ENCODE measurements at places on chromosomes 16 and 17.

- DNase-seq, result no peak
Observed at GRCh38 chr16:68072038-68072695, 13.0 kb upstream of the NFATC3 start.

- DNase-seq, result no peak
Observed at GRCh38 chr17:35256629-35257028, 13.8 kb downstream of the SLFN5 start.

DNA sequence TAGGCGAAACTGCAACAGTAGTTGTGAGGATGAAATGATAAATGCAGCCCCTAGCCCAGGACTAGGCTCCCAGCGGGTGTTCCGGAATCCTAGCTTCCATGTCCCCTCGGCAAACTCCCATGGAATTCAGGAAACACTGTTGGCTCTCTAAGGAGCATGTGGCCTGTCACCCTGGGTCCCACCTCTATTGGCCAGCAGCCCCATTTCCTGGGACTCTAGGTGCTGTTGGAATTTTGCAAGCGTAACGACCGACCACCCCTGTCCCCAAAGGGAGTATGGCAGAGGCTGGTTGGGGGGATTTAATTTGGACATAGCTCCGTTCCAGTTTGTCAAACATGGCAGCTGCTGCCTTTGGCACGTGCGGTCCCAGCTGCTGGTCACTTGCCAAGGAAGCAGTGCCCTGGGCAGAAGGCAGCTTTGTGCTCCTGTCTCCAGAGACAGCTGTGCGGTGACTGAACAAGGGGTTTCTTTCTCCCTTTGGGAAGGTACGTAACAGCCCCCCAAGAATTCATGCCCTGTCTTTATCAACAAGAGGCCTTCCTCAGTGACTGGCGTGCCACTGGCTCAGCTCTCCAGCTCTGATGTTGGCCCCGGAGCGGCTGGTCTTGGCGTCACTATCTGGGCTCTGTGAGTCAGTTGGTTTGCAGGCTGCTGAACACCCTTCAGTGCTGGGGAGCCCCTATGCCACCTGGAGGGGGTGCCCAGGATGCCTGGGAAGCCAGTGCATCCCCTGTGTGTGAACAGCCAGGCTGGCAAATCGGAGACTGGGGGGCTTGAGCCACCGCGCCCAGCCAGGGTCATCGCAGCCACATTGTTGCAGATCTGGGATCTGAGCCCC is 235.2 kb upstream of the TNRC6C start:
- peak; percentile 70 for DNase-seq

DNA sequence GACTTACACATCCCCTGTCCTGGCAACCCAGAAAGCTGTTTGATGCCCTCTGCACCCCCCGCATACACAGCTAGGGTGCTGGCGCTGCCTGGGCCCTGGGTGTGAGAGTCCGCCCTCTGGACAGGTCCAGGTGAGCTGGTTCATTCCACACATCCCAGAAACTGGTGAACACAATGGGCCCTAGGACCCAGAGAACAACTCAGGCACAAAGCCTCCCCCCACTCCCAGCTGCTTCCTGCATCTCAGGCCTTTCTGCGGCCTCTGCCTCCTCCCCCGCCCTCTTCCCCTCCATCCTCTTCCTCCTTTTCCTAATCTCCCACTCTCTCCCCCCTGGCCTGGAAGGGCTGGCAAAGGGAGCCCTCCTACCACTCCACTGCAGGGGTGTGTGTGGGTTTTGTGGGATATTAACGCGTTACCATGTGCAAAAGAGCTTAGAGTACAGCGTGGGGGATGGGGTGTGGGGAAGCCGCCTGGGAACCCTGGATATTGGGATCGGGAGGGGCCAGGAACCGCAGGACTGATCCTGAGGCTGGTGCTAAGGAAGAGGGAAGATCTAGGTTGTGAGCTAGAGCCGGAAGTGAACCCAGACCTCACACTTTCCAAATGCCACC is 1.6 kb upstream of the PPP1R9B start:
- no peak for DNase-seq

- no peak for DNase-seq
Observed at GRCh38 chr17:46191322-46192188, 1.7 kb downstream of the KANSL1 start.

GRCh38 chr17:42289611-42290181 is 1.4 kb downstream of the STAT5A start:
- no peak for DNase-seq

- no peak for DNase-seq
Observed at GRCh38 chr17:67136191-67137025, 92.1 kb downstream of the CACNG1 start.

- DNase-seq, result no peak
Observed at GRCh38 chr17:49575679-49576087, at the start of gene NXPH3. TSS of gene NXPH3 (plus strand) at chr17:49575871. CDS start at chr17:49576220, 349 bp downstream.

DNA sequence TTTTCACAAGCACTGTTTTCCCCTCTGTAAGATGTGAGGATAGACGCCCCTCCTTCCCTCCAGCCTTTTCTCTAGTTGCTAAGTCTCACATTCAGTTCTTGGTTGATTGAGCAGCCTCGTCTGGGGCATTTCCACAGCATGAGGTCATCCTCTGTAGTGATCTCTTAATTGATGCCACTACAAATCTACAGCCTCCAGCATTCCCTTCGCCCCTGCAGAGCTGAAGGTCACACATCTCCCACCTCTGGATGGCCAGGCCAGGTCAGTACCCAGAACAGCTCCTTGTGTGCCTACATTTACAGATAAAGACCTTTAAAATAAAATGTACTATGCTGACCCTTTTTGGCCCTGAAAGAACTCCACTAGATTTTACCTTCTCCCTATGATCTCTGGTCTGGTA is 32.5 kb upstream of the CDH11 start:
- DNase-seq, result no peak

- DNase-seq, result no peak
Observed at GRCh38 chr17:14922411-14922810, 342.7 kb downstream of the PMP22 start.

DNA sequence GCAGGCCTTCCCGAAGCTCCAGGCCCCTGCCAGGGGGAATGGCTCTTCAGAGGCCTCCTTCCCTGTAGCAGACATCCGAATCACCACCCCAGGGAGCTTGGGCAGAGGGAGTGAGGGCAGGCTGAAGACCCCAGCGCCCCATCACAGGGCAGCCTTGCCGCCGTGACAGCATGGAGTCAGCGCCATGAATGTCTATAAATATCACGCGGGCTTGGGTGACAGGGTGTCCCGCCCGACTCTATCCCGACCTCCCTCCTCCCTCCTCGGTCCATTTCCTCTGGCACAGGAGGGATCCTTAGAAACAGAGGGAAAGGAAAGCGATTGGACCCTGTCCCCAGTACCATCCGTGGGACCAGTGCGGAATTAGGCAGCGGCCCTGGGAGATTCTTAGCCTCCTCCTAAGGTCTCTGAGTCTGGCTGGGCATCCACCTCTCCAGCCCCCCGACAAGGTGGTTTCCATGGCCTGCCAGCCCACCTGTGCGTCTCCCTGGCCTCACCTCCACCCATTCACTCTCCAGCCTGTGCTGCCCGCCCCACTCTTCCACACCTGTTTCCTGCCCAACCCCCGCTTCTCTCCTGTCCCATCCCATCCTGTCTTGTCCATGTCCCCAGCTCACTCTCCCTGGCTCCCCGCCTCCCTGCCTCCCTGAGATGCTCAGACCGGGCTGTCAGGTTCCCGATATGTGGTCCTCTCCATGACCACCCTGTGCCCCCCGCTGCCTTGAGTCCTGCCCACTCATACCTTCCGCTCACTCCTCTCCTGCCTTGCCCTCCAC is 5.1 kb downstream of the ATP2A1 start:
- DNase-seq, result no peak

- DNase-seq, result no peak
Observed at GRCh38 chr16:28826141-28826540, 3.3 kb downstream of the ATXN2L start.

- DNase-seq, result no peak
Observed at GRCh38 chr16:35559911-35560636, 2100.7 kb downstream of the TP53TG3F start.

- DNase-seq, result no peak
Observed at GRCh38 chr17:285751-286422, 66.7 kb downstream of the RPH3AL start.

- no peak for DNase-seq
Observed at GRCh38 chr17:35241520-35241919, 1.4 kb upstream of the SLFN5 start.

DNA sequence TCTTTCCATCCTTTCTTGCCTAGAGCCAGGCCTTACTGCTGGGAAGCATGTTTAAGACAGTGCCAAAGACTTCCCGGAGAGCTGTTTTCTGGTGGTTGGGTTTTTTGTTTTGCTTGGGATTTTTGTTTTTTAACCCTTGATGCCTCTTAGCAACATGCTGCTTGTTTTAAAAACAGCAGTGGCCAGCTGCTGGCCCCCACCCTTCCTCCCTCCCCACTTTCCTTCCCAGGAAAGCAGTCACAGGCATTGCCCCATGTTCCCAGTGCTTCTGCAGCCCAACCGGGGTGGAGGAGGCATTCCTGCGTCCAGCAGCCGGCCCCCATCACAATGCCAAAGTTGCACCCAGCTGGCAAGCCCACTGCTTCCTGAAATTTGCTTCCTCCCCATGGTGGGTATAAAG is 12.6 kb downstream of the TMEM132E start:
- no peak for DNase-seq

- no peak for DNase-seq
Observed at GRCh38 chr16:9327253-9327652, 235.8 kb downstream of the HAPSTR1 start.

DNA sequence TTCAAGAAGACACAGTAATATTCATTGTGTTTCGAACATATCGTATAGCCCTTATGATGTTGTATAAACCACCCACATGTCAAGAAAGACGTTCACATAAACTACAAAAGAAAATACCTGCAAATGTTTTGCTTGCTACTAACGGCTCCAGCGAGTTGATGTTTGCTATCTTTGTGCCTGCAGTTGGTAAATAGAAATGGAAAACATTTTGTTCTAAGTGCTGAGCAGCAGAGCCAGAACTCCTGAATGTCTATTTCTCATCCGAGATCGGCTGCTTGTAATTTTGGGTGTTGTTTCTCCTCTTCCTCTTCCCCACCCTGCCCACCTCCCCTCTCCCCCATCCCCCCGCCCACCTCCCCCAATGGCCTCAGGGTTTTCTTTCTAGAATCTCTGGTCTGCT is 5.0 kb downstream of the SYT17 start:
- no peak for DNase-seq

DNA sequence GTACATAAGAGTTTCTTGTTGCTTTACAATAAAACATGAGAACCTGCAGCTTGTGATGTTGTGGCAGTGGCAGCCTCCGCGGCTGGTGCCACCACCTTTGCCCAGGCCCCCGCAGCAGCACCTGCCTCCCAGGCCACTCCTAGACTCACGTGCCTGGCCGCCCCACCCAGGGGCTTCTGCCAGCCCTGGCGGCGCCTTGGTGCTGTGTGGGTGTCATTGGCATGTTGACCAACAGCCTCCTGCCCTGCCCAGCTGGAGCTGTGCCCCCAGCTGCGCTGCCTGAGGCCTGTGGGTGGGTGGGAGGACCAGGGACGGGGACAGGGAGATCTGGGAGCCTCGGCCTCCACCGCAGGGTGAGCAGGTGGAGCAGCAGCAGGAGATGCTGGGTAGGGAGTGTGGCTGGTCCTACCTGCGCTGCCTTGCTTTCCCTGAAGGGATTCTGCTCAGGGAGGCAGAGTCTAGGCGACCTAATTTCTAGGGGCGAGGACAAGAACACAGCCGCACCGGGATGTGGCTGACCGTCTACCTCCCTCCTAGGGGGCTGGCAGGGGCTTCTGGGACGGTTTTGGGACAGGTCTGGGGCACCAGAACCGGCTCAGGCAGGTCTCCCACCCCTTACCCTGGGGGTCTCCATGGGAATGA is 428 bp upstream of the DNASE1L2 start:
- no peak for DNase-seq

DNA sequence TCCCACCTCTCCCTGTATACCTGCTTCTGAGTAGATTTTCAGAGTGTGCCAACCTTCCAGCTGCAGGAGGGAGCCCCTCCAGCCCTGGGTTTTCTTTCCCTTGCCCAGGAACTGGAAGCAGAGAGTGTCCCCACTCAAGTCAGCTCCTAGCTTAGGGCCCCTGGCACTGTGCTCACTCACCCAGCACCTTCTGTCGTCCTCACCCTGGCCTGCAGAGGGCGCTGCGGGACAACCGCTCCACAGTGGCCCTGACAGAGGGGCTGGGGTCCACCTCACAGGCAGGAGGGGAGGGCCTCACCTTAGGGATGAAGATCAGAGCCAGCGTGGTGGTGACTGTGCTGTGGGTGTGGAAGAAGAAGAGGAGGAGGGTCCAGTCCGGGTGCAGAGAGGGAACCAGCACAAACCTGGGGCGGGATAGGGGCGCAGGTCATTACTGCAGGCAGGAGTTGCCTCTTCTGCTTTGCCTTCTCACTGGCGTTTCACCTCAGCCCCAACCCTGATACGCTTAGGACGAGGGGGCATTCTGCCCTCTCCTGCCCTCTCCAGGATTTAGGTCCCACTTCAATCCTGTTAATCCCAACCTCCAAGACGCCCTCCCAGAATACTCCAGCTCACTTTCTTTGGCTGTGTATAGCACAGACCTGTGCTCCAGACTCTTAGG is 10.0 kb downstream of the GPR179 start:
- no peak for DNase-seq

DNA sequence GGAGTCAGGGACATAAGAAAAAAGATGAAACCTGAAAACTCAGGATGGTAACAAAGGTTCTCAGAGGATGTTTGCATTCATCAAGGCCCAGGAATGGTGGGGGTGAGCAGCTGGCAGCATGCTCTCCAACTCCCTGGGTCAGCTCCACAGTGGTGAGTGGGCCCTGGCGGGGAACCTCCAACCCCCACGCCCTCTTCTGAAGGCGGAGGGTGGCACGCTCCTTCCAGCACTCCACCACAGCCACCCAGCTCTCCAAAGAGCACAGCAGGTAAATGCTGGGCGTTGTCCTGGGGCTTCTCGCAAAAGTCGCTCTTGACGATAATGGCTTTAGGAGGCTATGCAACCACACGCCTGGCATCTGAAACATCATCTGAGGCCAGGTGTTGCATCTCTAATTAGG is 173.8 kb downstream of the C16orf78 start:
- no peak for DNase-seq

DNA sequence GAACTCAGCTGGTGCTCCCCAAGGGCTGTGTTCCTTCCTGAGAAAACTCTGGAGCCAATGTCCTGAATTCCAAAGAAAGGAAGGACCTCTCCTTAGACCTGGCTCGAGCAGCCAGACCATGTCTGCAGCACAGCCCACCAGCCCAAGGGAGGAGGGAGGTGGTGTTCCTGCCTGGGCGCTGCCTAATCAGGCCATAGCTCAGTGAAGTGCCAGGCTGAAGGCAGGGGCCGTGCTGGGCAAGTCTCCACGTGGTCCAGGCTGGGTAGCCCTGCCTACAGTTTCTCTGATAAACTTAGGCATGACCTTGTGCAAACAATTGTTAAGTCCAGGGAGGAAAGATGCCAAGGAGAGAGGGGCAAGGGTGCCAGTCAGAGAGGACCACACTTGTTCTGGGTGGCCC is 76.8 kb downstream of the MPRIP start:
- DNase-seq, result no peak

All from vagina (tissue), 2 donors.